ENCODE measurements at places on chromosomes 3 and 15.

DNA sequence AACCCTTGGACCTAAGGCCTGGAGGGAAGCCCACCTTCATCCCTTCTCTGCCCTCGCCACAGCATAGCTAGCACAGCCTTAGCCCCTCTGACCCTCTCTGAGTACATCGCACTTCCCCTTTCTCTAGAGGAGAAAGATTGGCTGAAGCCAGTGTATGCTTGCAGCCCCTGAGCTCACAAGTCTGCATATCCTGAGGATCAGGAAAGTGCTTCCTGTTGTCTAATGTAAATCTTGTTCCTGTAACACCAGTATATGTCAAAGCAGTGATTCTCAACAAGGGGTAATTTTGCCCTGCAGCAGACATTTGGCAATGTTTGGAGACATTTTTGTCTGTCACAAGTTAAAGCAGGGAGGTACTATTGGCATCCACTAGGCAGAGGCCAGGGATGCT, 2.2 kb upstream of the PRKCD start:
- DNase-seq = no peak

DNA sequence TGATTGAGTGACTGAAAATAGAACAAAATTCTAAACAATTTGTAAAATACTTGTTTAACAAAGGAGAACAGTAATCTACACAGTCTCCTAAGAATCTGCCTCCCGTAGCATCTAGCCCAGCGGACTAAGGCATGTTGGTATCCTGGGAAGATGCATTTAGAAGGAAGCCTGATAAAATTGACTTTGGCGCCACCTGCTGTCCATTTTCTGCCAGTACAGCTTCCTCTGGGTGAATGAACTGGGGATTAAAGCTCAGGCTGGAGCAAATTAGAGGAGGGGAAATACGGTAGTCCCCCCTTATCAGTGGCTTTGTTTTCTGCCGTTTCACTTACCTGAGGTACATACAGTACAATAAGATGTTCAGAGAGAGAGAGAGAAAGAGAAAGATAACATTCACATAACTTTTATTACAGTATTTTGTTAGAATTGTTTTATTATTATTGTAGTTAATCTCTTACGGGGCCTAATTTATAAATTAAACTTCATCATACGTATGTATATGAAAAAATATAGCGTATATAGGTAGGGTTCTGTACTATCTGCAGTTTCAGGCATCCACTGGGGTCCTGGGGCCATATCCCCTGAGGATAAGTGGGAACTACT, 191.6 kb downstream of the GAP43 start:
- peak; percentile 67 for DNase-seq

DNA sequence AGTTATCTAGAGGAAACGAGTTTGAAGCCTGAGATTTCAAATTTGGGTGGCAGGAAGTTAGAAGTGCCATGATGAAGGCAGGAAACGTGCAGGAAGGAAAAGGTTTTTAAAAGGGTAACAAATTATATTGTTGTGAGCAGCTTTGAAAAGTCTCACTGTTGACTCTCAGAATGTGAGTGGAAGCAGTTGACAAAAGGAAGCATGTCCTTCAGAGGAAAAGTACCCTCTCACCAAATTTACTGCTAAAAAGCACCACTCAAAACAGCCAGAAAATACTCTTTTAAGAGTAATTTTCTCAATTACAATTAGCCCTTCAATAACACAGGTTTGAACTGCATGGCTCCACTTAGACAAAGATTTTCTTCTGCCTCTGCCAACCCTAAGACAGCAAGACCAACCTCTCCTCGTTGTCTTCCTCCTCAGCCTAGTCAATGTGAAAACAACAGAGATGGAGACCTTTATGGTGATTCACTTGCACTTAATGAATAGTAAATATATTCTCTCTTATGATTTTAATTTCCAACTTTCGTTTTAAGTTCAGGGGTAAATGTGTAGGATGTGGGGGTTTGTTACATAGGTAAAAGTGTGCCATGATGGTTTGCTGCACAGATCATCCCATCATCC, 117.1 kb upstream of the LIPC start:
- peak; percentile 27 for DNase-seq

DNA sequence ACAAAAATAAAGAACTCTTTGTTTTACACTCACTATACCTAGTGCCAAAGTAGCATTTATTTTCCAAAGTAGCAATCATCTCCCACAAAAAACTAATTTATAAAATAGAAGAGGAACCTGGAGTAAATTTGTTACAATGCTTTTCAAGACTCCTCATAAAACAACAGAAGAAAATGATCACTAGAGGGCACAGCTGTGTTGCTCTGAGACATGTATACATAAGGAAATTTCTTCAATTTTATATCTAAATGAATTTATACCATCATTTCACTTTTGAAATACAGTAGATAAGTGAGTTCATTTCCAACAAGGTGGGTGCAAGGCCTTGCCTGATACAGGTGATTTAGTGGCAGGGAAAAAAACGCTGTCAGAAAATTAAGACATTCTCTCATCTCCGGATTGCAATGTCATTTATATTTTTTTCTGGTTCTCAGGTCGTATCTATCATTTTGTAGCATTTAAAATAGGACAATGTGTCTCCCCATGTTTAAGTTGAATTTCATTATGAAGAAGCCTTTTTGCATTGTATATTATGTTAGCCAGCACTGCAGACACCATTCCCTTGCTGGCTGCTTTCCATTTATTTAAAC, 25.3 kb upstream of the ARHGEF26 start:
- no peak for DNase-seq

DNA sequence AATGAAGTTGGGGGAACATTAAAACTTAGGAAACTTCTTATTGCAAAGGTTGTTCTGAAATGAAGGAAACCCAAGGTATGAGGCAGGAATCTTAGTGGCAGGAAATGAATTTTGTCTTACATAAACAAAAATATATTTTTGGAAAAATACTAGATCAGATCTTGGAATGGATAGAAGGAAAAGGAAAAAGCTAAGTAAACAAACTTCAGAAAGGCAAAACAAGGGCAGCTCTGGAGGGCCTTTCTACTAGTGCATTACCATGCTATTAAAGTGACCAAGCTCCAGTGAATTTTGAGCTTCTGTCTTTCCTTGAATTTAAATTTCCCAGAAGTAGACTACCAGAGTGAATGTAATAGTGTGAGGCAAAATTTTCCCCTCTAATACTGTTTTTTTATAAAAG, 13.6 kb downstream of the ARL6 start:
- no peak for DNase-seq

DNA sequence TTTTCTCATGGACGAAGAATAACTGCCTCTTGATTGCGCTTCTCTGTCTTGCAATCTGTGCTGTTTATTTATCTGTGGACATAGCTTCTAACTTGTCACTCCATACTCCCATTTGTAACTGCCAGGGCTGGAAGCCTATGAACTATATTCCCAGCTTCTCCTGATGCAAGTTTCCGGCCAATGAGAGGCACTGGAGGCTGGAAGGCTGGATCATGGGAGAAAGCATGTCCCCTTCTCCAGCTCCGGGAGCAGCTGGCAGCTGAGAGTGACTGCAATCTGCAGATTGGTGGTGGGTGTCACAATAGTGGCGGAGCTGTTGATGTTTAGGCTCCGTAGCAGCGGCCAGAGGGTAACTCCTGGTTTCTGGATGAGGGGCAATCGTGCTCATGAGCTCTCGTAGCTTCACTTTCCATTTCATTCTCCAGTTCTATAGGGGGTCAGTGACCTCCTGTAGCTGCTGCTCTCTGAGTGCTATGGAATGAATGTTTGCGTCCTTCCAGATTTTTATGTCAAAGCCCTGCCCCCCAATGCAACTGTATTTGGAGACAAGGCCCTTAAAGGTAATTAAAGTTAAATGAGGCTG, 35.7 kb upstream of the PCSK6 start:
- DNase-seq = no peak

DNA sequence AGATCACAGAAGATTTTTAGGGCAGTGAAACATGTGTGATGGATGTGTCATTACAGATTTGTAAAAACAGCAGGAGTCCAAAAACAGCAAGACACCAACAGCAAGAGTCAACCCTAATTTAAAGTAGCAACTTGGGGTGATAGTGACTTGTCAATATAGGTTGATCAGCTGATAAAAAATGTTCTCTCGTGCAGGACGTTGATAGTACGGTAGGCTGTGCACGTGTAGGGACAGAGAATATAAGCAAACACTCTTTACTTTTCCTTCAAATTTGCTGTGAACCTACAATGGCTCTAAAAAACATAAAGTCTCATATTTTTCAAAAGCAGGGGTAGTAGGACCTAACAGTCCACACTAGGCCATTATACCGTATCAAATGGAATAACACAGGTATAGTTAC, 120.8 kb downstream of the STAG1 start:
- no peak for DNase-seq
